ENCODE measurements at places on chromosomes 12 and 14. TPM values are rescaled to one million over a fixed set of nuclear protein-coding genes. Genes with fewer than 3 reads are reported as not detected.

ATP23 gene
- 33.6 TPM for total RNA-seq

PA2G4 gene
- total RNA-seq: 56.9 TPM

CMA1 gene
- total RNA-seq: not detected

RHOJ gene
- total RNA-seq: 5.6 TPM

FAM222A gene
- total RNA-seq: 1.4 TPM

PIP4P1 gene
- total RNA-seq: 34.3 TPM

ZDHHC22 gene
- not detected for total RNA-seq

GLS2 gene
- 0.95 TPM for total RNA-seq

NRIP2 gene
- total RNA-seq: 0.14 TPM

NOVA1 gene
- 3.1 TPM for total RNA-seq

C14orf39 gene
- not detected for total RNA-seq

TRPV4 gene
- total RNA-seq: not detected

DTX1 gene
- total RNA-seq: 4.3 TPM

OVCH1 gene
- total RNA-seq: not detected

CCDC177 gene
- total RNA-seq: not detected

ETV6 gene
- total RNA-seq: 47.9 TPM

PIWIL1 gene
- not detected for total RNA-seq

UNC79 gene
- total RNA-seq: not detected

TSPAN19 gene
- not detected for total RNA-seq

P2RX7 gene
- total RNA-seq: 7.1 TPM

CCDC198 gene
- total RNA-seq: not detected

RPGRIP1 gene
- total RNA-seq: not detected

ABCC9 gene
- total RNA-seq: 9.4 TPM

SYCP3 gene
- 0.16 TPM for total RNA-seq

KLHDC1 gene
- total RNA-seq: 4.0 TPM

PRH1 gene
- total RNA-seq: 53.1 TPM

MANSC4 gene
- total RNA-seq: not detected

SLC15A4 gene
- 13.1 TPM for total RNA-seq

CKAP4 gene
- 32.9 TPM for total RNA-seq

NEMP1 gene
- 4.0 TPM for total RNA-seq

PTPN6 gene
- total RNA-seq: 49.0 TPM

KRT86 gene
- total RNA-seq: not detected

DDN gene
- total RNA-seq: not detected

NKX2-1 gene
- total RNA-seq: not detected

C14orf132 gene
- 4.2 TPM for total RNA-seq

HOXC12 gene
- not detected for total RNA-seq

ITGA7 gene
- total RNA-seq: 15.8 TPM

CLEC1B gene
- total RNA-seq: not detected

LALBA gene
- not detected for total RNA-seq

VRTN gene
- total RNA-seq: not detected

CLEC4A gene
- not detected for total RNA-seq

FSCB gene
- total RNA-seq: not detected

LRRC10 gene
- total RNA-seq: not detected

CYP27B1 gene
- not detected for total RNA-seq

FAM181A gene
- not detected for total RNA-seq

SMAGP gene
- total RNA-seq: 29.5 TPM

TOGARAM1 gene
- total RNA-seq: 19.2 TPM

Data from transverse colon (tissue), 4 donors.